ENCODE measurements at places on chromosomes 12 and 14.
A peak's percentile ranks its signal among the peaks of the same experiment; 100 is the strongest.

DNA sequence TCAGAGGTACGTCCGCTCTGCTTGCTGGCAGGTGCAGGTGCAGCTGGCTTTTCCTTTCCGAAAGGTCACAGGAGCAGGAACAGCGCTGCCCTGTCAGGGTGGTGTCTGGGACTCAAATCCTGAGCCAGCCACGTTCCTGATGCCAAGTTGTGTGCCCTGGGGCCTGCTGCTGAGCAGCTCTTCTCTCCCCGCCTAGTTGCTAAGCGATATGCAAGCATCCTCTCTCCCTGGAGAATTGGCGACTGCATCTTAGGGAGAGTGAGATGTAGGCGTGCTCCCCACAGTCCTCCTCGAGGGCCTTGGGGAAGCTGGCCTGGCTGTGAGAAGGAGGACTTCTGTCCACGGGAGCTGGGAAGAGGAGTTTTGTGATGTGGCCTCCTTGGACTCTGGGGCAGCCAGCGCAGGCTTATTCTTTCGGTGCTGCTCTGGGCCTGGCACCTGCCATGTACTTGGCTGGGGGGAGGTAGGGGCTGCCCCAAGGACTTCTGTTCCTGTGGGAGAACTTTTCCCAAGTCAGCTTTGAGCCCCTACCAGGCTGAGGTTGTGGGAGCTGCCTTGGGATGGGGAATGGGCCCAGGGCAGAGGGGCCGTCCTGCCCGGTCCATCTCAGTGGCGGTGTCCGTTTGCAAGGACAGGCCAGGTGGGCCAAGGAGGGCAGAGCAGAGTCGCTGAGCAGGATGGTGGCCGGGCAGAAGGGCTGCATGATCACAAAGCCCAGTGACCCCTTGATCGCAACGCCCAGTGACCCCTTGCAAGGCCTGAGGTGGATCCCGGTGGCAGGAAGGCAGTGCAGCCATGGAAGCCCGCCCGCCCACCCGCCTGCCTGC, 183.5 kb downstream of the ADGRD1 start:
- DNase-seq = no peak

- DNase-seq = no peak
These were observed 13.9 kb downstream of the CSRP2 start for GRCh38 chr12:76864791-76865400.

GRCh38 chr14:92696366-92696765, 52.1 kb downstream of the LGMN start:
- DNase-seq = no peak

DNA sequence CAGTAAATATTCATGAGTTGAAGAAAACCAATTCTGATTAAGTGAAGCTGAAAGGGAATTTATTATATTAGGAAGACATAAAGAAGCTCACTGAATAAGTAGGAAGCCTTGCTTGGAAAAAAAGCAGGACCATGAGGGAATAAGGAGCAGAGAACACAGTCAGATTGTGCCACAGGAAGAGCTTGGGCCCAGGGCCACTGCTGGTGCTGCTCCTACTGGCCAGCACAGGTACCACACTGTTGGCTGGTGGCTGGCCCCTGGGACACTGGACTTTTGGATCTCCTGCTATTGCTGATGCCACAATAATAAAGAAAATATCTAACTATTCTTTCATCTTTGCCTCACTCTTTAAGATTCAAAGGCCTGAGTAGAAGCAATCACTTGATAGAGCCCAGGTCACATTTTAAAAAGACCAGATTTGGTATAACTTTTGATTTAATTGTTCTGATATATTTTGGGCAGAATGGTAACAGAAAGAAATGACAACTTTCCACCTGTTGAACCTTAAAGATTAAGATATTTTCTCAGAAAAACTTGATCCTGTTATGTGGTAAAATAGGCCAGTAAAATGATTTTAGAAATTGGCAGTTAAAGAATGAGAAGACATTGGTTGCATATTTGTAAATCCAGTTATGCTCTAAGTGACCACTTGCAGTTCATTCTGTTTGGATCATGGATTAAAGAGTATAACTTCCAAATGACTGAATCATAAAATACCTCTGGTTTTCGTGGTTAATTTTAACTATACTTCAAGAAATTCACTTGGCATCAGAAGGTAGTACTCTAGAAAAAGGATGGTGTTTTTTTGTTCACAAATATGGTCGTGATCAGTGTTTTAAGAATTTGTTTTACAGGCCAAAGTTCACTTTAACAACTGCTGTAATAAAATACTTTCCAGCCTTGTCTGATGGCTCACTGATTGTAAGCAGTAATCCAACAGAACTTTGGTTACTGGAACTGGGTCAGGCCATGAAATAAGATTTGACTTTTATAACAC, 68.3 kb downstream of the DERA start:
- DNase-seq = no peak

GRCh38 chr14:68824517-68825347, 31.9 kb upstream of the ZFP36L1 start:
- peak; percentile 35 for DNase-seq

DNA sequence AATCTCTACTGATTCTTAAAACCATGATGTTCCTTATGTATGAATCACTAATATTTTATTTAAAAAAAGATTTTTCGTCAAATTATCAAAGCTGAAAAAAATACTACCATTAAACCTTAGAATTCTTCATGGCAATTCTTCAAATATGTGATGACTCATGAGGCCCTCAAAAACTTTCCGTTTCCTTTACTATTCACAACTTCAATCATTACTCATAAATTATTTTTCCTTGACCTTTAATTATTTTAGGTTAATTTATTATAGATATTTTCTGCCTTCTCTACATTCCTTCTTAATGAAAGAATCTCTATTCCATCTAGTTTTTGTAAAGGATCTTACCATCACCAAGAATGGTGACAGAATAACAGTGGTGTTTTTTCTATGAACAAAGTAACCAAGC, 162.1 kb upstream of the SOX5 start:
- no peak for DNase-seq

GRCh38 chr14:77302926-77303325, 17.8 kb downstream of the POMT2 start:
- DNase-seq = peak; percentile 6

GRCh38 chr12:123092866-123093265, 58.0 kb downstream of the PITPNM2 start:
- DNase-seq = no peak

- DNase-seq = peak; percentile 80
These were observed 20.1 kb upstream of the CCDC63 start for GRCh38 chr12:110826592-110827200.

GRCh38 chr14:51602310-51602709, 49.4 kb upstream of the FRMD6 start:
- no peak for DNase-seq

GRCh38 chr14:80605536-80605935, 336.0 kb downstream of the CEP128 start:
- no peak for DNase-seq

DNA sequence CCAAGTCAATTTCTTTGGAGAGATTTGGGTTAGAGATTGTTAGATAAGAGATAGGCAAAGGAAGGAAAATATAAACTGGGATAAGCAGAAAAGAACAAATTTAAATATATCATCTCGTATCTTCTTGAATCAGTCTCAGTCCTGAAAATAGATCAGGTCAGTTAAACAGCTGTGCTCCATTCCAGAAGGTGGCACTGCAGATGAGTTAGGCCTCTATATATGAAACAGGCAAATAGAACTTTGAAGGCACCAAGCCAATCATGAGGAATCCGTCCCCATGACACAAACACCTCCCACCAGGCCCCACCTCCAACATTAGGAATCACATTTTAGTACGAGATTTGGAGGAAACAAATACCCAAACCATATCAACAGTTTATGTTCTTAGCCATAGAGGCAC, 605.5 kb upstream of the USP15 start:
- no peak for DNase-seq

DNA sequence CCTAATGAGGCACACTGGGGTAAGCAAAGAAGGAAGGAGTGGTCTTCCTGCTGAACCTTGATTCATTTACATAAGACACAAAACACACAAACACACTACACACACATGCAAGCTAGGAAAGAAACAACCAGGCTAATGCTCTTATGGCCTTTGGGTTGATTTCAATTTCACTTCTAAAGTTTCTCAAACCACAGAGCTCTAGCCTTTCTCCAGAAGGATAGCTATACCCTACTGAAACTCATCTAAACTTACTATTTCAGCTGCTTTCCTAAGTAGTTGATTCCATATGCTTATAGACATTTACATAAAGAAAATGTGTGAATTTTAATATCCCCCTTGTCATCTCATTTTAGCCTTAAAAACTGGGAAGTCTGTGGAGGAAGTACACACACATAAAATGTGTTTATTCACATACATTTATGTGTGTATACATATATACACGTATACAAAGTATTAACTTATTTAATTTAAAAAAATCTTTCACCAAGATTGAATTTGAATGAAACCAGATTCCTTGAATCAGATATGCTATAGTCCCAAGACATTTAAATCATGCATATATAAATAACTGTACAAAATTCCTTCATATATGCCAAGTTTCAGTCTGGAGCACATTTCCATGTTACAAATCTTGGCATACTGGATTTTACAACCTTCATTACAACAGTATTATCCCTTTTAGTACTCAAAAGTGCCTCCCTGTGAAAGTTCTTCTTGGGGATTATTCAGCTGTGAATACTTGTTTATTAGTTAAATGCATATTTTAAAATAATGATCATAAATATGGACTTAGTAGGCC, 231.8 kb upstream of the NPAS3 start:
- no peak for DNase-seq

- no peak for DNase-seq
These were observed 20.8 kb downstream of the ESRRB start for GRCh38 chr14:76396714-76397187.

DNA sequence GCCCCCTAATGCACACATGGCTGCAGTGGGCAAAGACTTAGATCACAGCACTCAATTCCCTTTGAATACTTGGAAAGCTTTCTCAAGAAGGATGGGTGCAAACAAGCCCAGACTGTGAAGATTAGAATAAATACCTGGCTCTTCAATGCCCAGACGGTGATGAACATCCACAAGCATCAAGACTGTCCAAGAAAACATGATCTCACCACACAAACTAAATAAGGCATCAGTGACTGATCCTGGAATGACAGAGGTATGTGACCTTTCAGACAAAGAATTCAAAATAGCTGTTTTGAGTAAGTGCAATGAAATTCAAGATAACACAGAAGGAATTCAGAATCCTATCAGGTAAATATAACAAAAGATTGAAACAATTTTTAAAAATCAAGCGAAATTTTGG, 43.8 kb upstream of the ZDHHC17 start:
- no peak for DNase-seq

- no peak for DNase-seq
These were observed 98.5 kb upstream of the TMPO start for GRCh38 chr12:98416845-98417244.

- DNase-seq = peak; percentile 5
These were observed 43.8 kb downstream of the DDHD1 start for GRCh38 chr14:53109105-53110041.

DNA sequence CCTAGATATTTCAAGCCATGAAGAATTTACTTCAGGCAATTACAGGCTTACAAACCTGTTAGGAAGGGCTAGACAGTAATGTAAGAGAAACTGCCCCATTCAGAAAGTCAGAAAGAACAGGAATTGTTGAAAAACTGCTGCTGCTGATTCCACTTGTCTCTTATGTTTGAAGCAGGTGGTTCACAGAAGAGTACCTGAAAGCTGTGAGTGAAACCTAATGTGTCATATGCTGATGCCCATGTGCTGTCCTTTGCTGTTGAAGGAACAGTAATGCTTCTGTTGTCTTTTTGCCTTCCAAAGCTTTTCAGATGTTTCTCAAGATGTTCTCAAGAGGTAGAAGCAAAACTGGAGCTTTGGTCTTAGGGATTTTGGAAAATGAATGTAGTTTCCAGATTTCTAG, 39.0 kb downstream of the MNAT1 start:
- no peak for DNase-seq

- no peak for DNase-seq
These were observed 6.3 kb downstream of the GPHN start for GRCh38 chr14:66514213-66514612.

DNA sequence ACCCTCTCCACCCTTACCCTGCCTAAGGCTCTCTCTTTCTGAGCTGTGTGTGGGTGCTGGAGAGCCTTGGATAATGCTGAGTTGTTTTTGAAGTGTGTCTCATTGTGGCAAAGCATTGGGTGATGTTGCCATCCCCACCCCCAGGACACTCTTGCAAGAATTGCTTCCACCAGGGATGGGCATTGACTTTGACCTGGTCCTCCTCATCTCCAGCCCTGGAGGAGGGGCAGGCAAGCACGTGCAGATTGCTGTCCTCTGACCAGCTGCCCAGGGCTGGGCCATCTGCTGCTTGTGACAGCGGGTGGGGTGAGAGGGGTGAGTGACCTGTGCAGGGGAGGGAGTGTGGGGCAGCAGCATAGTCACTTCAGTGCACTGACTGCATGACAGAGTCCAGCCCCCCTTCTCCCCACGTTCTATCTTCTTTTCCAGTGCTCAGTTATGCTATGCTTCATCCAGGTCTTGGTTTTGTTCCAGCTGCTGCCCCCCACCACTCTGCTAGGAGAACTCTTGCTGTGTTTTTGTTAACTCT, 26.2 kb downstream of the SUSD6 start:
- no peak for DNase-seq

GRCh38 chr12:14913381-14913781, 25.0 kb downstream of the ERP27 start:
- DNase-seq = no peak

DNA sequence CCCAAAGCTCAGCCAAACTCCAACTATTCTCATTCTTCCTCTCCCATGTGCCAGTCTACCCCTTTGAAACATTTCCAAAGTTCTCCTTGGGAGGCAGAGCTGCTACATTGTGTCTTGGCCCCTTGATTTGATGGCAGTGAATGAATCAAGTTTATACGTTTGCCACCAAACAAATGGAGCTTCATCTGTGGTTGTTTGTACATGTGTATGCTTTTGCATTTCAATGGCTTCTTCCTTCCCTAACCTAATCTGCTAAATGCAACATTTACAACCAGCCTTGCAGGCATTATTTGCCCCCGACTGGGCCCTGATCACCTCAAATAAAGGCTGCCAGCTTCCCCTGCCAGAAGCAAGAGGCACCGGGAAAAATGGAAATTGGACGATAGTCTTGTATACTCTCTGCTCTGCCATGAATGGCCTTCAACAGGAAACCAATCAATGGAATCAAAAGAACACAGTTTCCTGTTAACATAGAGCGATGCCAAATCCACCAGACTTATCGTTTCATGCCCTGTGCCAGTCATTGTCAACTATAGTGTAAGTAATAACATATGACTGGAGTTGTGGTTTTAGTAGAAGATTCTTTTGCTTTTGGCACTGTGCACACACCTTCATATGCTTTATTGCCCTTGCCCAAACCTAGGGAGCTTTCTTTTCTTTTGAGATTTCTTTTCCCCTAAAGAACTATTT, 97.8 kb downstream of the TMEM30B start:
- no peak for DNase-seq

DNA sequence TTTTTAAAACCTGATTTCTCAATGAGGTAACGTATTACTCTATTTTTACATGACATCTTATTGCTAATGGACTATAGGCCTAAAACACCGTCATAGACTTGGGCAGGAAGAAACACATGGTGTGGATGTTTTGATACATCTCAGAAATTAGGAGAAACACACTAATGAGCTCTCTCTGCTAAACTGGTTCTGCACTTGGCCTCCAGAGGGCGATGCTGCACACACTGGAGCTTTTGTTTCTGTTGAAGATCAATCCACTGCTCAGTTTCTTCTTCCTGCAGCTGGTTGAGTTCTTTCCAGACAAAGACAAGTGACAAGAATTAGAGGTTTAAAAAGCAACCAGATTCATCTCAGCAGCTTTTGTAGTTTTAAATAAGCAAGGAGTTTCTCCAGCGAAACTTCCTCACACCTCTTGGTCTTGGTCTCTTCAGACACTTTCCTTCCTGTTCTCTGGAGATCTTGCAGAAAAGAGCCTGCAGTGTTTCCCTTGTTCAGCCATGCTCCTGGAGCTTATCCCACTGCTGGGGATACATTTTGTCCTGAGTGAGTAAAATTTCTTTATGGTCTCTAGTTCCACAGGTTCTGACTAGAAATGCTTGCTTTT, 178.5 kb upstream of the OR4E1 start:
- DNase-seq = peak; percentile 57

Data from activated CD4-positive, CD25-positive, alpha-beta regulatory T cell (primary cell).